RPMI7951 (cell line): ENCODE measurements at places on chromosomes 6 and 20. TPM values are rescaled to one million over a fixed set of nuclear protein-coding genes. Genes with fewer than 3 reads are reported as not detected.

- DNase-seq, result peak; percentile 91
Observed at GRCh38 chr6:30690403-30691207, at the start of gene NRM. TSS of gene NRM (minus strand) at chr6:30690984. CDS start at chr6:30690974, 10 bp downstream.

- DNase-seq, result peak; percentile 29
Observed at GRCh38 chr20:63290677-63291472, 2.1 kb upstream of the COL20A1 start.

GRCh38 chr20:1982686-1983085, 11.2 kb downstream of the PDYN start:
- no peak for DNase-seq

- no peak for DNase-seq
Observed at GRCh38 chr20:20439602-20440190, 71.8 kb downstream of the INSM1 start.

The CEP85L gene
- total RNA-seq, result 7.1 and 10.8 TPM in 2 replicates

GRCh38 chr6:48098923-48099322, 12.1 kb downstream of the PTCHD4 start:
- DNase-seq, result peak; percentile 26

DNA sequence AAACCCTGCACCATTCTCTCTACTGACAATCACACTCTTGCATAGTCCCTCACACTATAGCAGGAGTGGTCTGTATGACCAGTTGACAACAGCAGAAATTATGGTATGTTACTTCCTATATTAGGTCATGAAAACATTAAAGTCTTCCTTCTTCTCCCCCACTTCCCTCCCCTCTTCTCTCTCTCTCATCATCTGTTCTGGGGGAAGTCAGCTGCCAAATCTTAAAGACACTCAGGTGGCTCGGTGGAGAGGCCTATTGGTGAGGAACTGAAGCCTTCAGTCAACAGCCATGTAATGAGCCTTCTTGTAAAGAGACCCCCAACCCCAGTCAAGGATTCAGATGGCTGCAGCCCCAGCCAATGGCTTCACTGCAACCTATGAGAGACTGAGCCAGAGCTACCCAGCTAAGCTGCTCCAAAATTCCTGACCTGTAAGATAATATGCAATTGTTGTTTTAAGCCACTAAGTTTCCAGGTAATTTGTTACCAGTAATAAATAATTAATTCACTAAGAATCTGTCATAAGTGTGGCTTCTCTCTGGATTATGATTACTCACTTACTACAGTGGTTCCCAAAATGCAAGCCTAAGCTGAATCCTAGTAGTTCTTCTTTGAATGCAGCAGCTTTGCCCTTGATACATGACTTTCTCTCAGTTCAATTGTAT, 11.2 kb upstream of the TSBP1 start:
- DNase-seq, result no peak

GRCh38 chr6:13112921-13113320, 215.4 kb downstream of the TBC1D7 start:
- no peak for DNase-seq

- DNase-seq, result peak; percentile 87
Observed at GRCh38 chr6:41428996-41429421, 93.6 kb downstream of the NCR2 start.

DNA sequence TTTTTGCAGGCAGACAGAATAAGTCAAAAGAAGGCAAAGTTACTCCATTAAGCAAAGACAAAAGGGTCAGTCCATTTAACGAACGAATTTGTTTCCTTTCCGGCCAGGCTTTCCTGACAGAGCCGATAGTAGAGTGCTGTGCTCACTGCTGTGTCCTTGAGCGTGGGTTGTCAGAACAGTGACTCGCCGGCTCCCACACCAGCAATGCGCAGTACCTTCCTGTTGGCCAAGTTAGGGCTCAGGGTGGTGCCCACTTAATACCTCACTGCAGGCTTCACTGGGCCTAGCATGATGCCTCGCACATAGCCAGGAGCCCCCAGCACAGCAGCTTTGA, 294.7 kb downstream of the FOXC1 start:
- no peak for DNase-seq

The CRISP3 gene
- total RNA-seq, result not detected in 2 replicates

The NKAIN4 gene
- total RNA-seq, result not detected in 2 replicates

The CFAP61 gene
- total RNA-seq, result 0.12 TPM in 1 of 2 replicates, not detected in the other

GRCh38 chr6:99189823-99190721, 159.4 kb downstream of the FAXC start:
- no peak for DNase-seq

- peak; percentile 72 for DNase-seq
Observed at GRCh38 chr20:8156235-8157079, 24.4 kb downstream of the PLCB1 start.

DNA sequence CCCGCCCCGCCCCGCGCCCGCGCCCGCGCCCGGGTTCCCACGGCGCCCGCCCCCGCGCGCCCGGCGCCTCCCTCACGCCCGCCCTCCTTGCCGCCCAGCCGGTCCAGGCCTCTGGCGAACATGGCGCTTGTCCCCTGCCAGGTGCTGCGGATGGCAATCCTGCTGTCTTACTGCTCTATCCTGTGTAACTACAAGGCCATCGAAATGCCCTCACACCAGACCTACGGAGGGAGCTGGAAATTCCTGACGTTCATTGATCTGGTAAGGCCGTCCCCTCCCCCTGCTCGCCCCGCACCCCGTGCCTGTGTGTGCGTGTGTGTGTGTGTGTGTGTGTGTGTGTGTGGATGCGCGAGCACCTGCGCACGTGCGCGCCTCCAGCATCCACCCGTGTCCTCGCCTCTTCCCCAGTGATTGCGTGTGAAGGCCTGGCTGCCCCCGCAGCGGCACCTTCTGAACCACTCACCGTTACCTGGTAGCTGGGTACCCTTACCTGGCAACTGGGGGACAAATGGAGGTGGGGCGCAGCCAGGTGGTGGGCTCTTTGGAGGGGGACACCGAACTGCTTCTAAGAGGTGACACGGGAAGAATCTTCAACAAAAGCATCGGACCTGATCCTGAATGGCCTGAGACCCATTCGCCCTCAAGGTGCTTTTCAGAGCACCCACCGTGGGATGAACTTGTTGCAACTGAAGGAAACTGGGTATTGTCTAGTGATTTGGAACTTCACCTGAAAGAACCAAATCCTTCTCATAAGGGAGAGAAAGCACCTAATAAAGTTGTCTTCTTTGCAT, at the start of gene AIG1:
TSS of gene AIG1 (plus strand) at position 84 of the 791 bp plus-strand sequence. CDS start at position 121, 37 bp downstream.
- DNase-seq, result no peak

DNA sequence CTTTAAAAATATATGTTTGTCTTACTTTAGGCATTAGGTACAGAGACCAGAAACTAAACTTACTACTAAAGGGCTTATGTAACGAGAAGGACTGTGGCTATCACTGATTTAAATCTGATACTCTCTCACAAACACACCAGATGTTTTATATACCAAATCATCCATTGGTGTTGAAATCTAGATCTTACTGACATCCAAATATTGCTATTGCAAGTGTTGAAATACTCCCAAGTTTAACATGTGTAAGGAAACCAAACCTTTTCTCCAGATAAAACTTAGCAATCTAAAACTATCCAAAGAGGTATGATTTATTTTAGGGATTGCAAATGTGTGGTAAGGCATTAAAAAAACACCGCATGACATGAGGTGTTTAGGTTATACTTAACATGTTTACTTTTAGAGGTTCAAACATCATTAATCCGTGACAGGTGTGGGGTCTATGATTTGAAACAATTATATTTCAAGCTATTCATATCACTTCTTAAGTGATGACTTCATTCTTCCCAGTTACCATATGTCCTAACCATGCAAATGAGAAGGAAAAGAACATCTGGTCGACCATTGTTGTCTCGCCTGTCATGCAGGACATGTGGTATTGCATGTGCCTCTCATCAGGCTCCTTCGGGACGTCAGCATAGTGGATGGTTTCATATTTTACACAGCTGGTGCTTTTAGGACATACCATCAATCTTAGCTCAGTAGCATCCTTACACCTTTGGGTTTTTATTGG, 168.3 kb upstream of the SPACA1 start:
- DNase-seq, result no peak

The HAO1 gene
- total RNA-seq, result 0.20 TPM in 1 of 2 replicates, not detected in the other

The CYP24A1 gene
- 1.1 and 1.5 TPM in 2 replicates for total RNA-seq
